ENCODE measurements at places on chromosomes 5 and 9.
A peak's percentile ranks its signal among the peaks of the same experiment; 100 is the strongest.

GRCh38 chr5:1568201-1568979, 44.6 kb upstream of the LPCAT1 start:
- DNase-seq = no peak

DNA sequence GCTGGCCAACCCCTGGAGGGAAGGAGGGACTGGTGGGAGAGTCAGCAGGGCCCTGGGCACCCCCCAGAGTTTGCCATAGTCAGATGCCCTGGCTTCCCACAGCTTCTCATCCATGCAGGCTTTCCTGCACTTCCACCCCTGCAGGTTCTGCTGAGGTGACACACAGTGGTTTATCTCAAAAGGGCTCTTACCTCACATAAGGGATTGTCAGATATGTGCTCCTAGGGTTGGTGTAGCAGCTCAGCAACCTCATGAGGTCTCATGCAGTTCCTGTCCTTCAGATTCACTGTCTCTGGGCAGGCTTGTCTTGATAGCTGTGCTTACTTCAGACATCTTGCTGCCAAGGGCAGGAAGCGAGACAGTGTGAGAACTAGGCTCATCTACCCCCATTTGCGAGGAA, 143.4 kb downstream of the KDM4C start:
- no peak for DNase-seq

- DNase-seq = no peak
Observed at GRCh38 chr9:86868616-86869015, 78.7 kb downstream of the GAS1 start.

GRCh38 chr9:136848393-136849037, 694 bp upstream of the PHPT1 start:
- DNase-seq = peak; percentile 56

DNA sequence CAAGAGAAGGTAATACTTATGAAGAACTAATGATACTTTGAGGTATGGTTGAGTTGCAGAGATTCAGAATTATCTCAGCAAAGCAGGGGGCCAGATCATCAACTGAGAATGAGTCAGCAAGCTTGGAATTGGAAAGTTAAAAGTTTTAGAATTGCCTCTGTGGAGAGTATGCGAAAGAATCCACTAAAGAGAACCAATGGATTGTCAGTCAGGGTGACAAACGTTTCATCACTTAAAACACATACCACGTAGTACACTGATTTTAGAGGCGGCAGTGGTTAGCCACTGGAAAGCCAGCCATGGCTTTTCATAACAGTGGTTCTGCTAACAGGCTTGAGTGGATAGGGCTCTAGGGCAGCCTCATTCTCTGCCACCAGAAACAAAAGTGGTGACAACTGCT, 30.7 kb downstream of the AOPEP start:
- no peak for DNase-seq

DNA sequence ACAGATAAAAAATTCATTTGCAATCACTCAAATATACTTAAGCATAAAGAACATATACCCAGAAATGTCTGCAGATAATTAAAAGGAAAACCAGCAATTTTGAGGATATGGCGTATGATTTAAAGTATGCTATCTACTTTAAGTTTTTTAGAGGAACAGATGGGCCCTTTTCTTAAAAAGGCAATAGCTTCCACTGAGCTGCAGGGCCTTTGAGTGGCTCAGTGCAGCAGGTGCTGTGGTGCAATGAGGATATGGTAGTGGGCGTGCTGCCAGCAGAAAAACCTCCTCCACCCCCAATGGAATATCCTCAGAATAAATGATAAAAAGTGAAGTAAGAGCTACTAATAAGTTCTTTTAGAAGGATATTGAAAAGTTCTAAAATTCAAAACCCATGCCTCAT, 814.5 kb downstream of the MTRR start:
- DNase-seq = no peak

DNA sequence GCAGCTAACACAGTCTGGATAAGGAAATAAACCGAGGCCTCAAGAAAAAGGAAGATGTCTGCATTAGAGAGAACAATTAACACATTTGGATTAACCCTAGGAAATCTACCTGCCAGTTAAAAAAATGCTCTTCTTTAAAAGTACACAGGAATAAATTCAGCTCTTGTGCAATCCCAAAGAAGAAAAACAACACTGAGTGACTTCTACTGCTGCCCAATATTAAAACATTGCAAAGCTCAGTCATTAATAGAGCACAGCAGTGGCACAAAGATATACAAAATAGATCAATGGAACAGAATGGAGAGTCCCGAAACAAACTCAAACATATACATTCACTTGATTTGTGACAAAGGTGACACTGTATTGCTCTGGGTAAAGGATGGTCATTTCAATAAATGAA, 119.7 kb downstream of the GNAQ start:
- no peak for DNase-seq

GRCh38 chr5:127935398-127935797, 148.2 kb upstream of the SLC12A2 start:
- no peak for DNase-seq

DNA sequence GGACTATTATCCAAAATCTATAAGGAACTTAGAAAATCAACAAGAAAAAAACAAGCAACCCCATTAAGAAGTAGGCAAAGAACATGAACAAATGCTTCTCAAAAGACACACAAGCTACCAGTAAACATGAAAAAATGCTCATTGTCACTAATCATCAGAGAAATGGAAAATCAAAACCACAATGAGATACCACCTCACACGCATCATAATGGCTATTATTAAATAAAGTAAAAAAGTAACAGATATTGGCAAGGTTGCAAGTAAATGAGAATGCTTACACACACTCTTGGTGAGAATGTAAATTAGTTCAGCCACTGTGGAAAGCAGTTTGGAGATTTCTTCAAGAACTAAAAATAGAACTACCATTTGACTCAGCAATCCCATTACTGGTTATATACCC, 167.0 kb upstream of the DMRTA1 start:
- no peak for DNase-seq

- DNase-seq = no peak
Observed at GRCh38 chr5:120958877-120959485, 494.9 kb downstream of the PRR16 start.

GRCh38 chr9:6307551-6308096, 20.6 kb upstream of the TPD52L3 start:
- DNase-seq = no peak
